ENCODE measurements at places on chromosomes 4 and X. TPM values are rescaled to one million over a fixed set of nuclear protein-coding genes. Genes with fewer than 3 reads are reported as not detected.
A peak's percentile ranks its signal among the peaks of the same experiment; 100 is the strongest.

The SPANXC gene
- total RNA-seq: not detected

The GYPB gene
- total RNA-seq: not detected

The ADGRA3 gene
- 104 TPM for total RNA-seq

The HTR2C gene
- total RNA-seq: 1.1 TPM

DNA sequence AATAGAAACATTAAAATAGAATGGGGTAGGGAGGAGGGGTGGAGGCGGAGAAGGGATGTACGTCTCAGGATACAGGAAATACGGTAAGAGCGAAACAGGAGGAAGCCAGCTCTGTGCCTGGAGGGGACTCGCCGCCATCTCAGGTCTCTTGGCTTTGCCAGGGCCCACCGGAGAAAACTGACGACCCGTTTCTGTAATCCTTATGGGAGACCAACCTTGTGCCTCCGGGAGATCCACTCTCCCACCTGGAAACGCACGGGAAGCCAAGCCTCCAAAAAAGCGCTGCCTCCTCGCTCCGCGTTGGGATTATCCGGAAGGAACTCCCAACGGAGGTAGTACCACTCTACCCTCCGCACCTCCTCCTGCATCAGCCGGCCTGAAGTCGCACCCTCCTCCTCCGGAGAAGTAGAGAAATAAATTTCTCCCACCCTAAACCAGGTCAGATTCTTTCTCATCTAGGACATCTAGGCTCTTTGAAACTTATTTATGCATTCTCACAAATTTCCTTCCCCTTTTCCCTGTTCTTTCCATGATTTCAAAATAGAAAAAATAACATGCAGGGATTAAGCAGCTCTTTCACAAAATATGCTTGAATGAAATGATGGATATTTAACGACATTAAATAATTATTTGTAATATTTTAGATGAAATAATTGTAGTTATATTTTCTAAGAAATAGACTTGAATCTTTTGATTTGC, at the start of gene NBDY:
Gene NBDY, plus strand, starts transcription at position 92 of the 699 bp plus-strand sequence. Its CDS starts 111 bp downstream, at position 203.
- no peak for DNase-seq
- H3K27me3 ChIP-seq: no peaks in the 10 kb centered on the region
- H3K4me3 ChIP-seq: peak within 1 kb of the TSS; percentile 91
- H3K36me3 ChIP-seq: no peaks in the 10 kb centered on the region

DNA sequence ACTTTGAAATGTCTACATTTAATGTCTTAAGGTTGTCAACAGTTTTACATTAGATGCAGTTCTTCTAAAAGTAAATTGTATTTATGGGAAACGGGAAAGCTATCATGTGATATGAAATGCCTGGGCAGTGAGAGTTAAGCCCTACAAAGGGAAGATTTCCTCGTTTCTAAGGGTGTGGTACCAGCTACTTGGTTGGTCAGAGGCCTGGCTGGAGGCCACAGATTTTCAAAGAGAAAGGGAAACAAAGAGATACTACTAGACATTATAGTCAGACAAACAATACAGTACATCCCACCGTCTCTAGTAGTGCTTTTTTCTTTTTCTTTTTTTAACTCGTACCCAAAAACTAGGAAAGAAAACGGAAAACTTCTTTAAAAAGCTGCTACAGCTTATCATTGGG, 467.8 kb downstream of the PCDH7 start:
- H3K4me1 ChIP-seq: peaks cover 1% of the 10 kb centered on the region
- peaks cover 2% of the 10 kb centered on the region for H3K36me3 ChIP-seq
- no peaks in the 10 kb centered on the region for H3K27me3 ChIP-seq
- H3K27ac ChIP-seq: no peak overlapping the region
- no peak overlapping the region for H3K4me3 ChIP-seq

DNA sequence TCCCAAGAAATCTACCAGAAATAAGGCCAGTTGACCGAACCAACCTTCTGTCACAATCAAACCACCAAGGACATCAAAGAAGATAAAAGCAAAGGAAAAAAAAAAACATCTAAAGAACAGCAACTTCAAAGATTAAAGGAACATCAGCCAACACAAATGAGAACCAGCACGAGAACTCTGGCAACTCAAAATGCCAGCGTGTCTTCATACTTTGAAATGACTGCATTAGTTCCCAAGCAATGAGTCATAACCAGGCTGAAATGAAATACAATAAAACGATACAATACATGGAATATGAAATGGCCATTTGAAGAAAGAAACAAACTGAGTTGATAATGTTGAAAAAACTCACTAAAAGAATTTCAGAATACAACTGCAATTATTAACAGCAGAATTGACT, 611.6 kb upstream of the GRIA3 start:
- no peaks in the 10 kb centered on the region for H3K4me1 ChIP-seq
- no peak overlapping the region for H3K27ac ChIP-seq
- H3K36me3 ChIP-seq: no peaks in the 10 kb centered on the region
- no peak overlapping the region for H3K4me3 ChIP-seq

- no peak for DNase-seq
- H3K36me3 ChIP-seq: peaks cover 1% of the 10 kb centered on the region
- no peaks in the 10 kb centered on the region for H3K27me3 ChIP-seq
- peaks cover 13% of the 10 kb centered on the region for H3K4me1 ChIP-seq
- peak overlapping the region; percentile 58 for H3K27ac ChIP-seq
Observed at GRCh38 chrX:19344661-19345060, 934 bp downstream of the PDHA1 start.

DNA sequence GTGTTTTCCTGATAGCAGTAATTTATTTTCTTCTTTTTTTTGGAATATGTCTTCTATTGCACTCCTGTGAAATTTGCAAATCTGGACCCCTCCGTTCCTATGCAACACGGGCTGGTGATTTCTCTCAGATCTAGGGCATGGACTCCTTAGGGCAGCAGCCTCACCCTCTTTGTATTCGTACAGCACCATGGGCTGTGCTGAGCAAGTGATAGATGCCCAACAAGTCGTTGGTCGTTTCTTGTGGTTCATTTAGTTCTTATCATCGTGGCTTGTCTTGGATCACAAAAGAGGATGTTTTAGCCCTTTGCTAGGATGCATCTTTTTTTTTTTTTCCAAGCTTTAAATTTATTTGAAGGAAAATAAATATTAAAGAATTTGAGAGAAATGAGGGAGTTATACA, 82.1 kb downstream of the ARHGAP10 start:
- no peak overlapping the region for H3K4me3 ChIP-seq
- no peak for DNase-seq
- H3K27me3 ChIP-seq: no peaks in the 10 kb centered on the region
- H3K36me3 ChIP-seq: no peaks in the 10 kb centered on the region
- no peak overlapping the region for H3K27ac ChIP-seq
- H3K4me1 ChIP-seq: peaks cover 42% of the 10 kb centered on the region

- H3K36me3 ChIP-seq: no peaks in the 10 kb centered on the region
- H3K27me3 ChIP-seq: peaks cover 6% of the 10 kb centered on the region
- no peak overlapping the region for H3K4me3 ChIP-seq
- no peak overlapping the region for H3K27ac ChIP-seq
Observed at GRCh38 chrX:47706575-47706974, 47.6 kb upstream of the UXT start.

DNA sequence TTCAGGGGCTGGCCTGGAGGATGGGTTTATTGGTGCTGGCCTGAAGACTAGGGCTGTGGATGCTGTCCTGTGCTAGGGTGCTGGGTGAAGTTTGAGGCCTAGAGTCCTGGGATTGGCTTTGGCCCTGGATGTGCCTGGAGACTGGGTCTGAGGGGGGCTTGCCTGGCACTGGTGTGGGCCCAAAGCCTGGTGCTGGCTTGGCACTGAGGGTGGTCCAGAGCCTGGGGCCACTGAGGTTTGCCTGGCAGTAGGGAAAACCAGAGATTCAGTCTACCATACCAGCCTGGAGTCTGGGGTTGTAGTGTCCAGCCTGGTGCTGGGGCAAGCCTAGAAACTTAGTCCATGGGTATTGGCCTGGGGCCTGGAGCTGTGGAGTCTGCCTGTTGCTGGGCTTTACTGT, 16.6 kb downstream of the BMP15 start:
- H3K4me1 ChIP-seq: no peaks in the 10 kb centered on the region
- no peak for DNase-seq
- no peak overlapping the region for H3K4me3 ChIP-seq
- H3K27me3 ChIP-seq: no peaks in the 10 kb centered on the region
- no peak overlapping the region for H3K27ac ChIP-seq

DNA sequence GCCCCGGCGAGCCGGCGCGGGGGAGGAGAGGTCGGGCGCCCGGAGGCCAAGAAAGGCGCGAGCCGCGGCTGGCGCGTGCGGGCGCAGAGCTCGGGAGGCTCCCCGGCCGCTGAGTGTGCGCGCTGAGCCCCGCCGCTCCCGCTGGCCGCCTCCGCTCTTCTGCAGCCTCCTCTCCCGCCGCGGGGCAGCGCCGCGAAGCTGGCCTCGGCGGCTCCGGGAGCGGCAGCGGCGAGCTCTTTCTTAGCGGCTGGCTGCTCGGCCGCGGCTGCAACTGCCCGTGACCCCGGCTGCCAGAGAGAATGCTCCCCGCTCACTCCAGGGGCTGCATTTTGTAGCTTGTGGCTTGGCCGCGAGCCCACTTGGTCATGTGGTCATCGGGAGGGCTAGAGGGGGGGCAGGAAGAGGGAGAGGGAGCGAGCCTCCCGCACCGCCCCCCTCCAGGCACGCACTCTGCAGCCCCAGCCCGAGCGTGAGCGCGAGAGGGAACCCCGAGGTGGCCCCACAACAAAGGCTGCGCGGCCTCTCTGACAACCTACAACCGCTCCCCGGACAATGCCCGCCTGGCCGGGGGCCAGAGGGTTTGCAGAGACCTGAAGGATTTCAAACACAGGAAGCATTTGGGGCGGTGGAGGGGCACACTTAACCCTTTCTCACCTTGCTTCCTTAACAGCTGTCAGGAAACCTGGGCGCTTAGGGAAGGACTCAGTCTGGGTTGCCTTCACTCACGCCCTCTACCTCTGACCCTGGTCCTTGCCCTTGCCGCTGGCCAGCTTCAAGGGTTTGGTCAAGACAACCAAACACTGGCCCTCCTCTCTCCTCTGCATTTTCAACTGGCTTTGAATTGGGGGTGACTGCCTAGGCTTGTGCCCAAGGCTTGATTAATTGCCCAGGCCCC, at the start of gene APLN:
Gene APLN, minus strand, starts transcription at position 305 of the 895 bp plus-strand sequence. CDS start 326 bp downstream, outside the sequence.
- no peak for DNase-seq
- H3K4me1 ChIP-seq: peaks cover 4% of the 10 kb centered on the region
- H3K4me3 ChIP-seq: peak within 1 kb of the TSS; percentile 63
- H3K27ac ChIP-seq: no peak within 1 kb of the TSS

DNA sequence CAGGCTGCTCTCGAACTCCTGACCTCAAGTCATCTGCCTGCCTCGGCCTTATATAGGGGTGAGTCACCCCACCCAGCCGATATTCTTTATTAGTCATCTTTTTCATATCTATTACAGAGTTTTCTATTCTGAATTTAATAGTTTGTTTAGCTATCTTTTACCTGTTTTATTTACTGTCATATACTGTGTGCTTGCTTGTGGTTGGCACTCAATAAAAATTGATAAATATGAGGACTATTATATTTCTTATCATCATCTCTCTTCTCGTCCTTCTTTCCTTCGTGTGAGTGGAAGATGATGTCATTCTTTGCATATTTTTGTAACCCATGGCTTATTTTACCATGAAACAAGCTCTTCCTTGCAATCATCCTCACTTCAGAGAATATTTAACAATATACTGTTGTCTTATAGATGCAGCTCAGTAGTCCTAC, 265.5 kb downstream of the ARHGAP24 start:
- no peak overlapping the region for H3K27ac ChIP-seq
- H3K4me1 ChIP-seq: peaks cover 18% of the 10 kb centered on the region
- no peak for DNase-seq
- no peaks in the 10 kb centered on the region for H3K36me3 ChIP-seq
- H3K27me3 ChIP-seq: no peaks in the 10 kb centered on the region

Measured in mesothelial cell of epicardium (in vitro differentiated cells).